CD4-positive, alpha-beta T cell (primary cell): ENCODE measurements at places on chromosomes 3 and 15.

DNA sequence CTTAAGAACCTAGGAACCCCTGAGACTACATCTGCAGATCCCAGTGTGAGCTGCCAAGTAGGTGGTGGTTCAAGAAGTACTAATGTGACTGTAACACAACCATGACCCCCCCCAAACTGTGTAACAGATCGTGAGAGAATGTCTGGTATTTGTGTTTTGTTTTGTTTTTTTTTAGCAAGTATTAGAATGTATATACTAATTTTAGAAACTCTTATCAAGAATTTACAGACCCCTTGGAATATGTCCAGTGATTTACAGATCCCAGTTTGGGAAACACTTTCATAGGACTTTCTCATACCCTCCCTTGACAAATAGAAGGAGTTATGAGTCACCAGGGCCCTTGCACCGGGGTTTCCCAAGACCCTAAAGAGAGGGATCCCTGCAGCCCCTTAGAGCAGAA lies 79.8 kb downstream of the SEMA5B start:
- no peak for DNase-seq

- DNase-seq, result no peak
These were observed 268.0 kb upstream of the ARHGEF26 start for GRCh38 chr3:153853163-153853562.

DNA sequence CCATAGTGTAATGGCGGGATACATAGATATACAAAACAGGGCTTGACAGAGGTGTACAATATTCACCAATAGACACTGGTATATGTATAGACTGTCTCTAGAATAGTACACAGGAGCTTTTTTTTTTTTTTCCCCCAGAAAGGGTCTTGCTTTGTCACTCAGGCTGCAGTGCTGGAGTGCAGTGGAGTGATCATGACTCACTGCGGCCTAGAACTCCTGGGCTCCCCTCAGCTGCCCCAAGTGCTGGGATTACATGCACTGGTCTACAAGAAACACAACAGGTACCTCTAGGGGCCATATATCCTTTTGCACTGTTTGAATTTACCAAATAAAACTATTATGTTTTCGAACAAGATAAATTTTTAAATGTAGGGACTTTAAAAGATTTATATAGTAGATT lies 12.3 kb downstream of the RHOA start:
- DNase-seq, result no peak

- no peak for DNase-seq
These were observed 661.6 kb downstream of the SI start for GRCh38 chr3:164416491-164417222.

- peak; percentile 16 for DNase-seq
These were observed 23.0 kb downstream of the HPS3 start for GRCh38 chr3:149152420-149152819.

DNA sequence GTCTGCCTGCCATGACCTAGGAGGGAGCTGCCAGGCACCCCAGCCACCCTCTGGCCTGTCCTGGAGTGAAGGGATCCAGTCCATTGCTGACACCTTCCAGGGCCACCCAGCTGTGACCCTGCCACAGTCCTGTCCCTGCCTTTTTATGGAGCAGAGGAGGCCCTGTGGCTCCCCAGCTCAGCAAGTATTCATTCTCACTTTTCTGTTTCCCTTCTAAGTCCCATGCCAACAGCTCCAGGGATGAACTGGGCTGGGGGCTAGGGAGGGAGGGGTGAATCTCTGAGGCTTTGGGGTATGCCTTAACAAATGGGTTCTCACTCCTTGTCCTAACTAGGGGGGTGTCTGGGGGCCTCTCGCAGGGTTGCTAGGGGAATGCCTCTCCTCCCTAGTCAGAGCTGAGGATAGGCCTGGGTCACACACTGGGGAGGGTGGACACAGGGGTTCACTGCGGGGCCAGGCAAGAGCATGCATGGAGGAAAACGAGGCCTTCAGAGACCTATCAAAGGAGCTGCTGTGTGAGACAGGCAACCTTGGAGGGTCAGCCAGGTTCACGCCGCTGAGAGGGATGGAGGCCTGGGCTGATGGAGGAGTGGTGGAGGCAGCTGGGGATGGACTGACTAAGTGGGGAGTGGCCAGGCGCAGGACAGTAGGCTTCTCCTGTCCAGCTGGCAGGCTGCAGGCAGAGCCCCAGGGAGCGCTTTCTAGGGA lies 31.8 kb downstream of the EPHB3 start:
- DNase-seq, result no peak

GRCh38 chr15:66927201-66928077 lies 138.0 kb upstream of the SMAD3 start:
- DNase-seq, result no peak

DNA sequence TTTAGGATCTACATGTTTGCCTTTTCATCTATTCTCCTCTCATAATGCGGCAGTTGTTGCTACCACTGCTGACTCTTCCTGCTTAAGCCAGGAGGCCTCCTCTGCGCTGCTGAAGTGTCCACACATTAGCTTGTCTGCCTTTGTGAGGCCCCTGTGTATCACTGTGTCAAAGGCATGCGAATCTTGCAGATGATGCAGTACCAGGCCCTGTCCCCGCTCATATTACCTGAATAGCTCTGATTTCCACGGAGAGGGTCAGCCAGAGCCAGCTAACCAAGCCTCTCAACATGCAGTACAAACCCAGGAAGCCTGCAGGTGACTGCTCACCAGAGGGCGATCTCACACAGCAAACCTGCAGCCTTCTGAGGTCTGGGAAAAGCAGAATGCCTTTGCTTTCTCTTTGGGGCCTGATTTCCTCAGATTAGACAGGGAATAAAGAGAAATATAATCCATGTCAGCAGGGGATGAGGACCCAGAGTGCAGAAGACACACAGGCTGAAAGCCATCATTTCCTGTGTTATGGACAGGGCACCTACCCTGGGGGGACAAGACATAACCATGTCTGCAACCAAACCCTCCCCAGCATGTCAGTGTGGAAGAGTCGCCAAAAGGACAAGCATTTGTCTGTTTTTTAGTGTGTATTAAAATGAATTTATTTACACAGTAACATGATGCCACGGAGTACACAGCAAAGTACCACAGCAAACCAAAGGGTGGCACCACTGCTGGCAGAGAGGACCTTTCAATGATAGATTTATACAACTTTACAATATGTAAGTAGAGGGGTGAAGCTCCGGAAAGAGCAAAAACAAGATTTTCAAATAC lies 36.8 kb upstream of the TSPAN3 start:
- peak; percentile 39 for DNase-seq

GRCh38 chr15:39613861-39614260 lies 33.0 kb downstream of the THBS1 start:
- DNase-seq, result no peak

- DNase-seq, result no peak
These were observed 55.3 kb downstream of the FAM43A start for GRCh38 chr3:194740859-194741491.

DNA sequence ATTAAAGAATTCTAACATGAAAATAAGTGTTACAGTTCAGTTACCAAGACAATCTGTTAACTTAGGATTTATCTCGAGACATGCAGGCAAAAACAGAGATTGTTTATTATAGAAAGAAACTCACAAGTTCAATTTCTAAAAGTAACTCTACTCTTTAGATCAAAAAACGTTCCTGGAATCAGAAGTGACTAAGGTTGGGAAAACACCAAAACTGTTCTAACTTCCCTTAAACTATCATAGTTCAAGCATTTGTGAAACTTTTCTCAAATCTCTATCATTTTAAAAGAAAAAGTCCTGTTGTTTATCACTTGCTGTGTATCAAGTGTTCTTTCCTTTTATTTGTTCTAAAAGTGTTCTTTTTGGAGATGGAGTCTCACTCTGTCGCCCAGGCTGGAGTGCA lies 8.7 kb downstream of the WDR82 start:
- no peak for DNase-seq

DNA sequence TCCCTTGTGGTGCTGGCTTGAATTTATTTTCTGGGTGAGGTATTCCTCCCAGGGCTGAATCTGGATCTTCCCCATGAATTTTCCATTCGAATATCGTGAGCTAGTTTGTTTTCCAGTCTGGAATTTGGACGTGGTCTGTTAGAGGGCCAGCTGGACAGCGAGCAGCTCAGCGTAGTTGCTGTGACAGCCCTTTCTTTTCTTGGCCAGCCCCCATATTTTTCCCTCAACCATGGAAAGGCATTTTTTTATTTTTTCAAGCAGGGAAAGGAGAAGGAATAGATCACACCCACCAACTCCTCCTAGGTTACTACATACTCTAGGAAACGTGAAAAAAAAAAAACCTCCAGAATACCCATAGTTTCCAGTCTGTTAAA lies 152.0 kb downstream of the KLHL25 start:
- DNase-seq, result no peak

GRCh38 chr3:188031121-188031520 lies 122.8 kb upstream of the LPP start:
- DNase-seq, result no peak

- DNase-seq, result peak; percentile 5
These were observed 193.9 kb downstream of the ZNF621 start for GRCh38 chr3:40718681-40719080.

GRCh38 chr3:115838786-115839185 lies 215.5 kb downstream of the GAP43 start:
- DNase-seq, result no peak

DNA sequence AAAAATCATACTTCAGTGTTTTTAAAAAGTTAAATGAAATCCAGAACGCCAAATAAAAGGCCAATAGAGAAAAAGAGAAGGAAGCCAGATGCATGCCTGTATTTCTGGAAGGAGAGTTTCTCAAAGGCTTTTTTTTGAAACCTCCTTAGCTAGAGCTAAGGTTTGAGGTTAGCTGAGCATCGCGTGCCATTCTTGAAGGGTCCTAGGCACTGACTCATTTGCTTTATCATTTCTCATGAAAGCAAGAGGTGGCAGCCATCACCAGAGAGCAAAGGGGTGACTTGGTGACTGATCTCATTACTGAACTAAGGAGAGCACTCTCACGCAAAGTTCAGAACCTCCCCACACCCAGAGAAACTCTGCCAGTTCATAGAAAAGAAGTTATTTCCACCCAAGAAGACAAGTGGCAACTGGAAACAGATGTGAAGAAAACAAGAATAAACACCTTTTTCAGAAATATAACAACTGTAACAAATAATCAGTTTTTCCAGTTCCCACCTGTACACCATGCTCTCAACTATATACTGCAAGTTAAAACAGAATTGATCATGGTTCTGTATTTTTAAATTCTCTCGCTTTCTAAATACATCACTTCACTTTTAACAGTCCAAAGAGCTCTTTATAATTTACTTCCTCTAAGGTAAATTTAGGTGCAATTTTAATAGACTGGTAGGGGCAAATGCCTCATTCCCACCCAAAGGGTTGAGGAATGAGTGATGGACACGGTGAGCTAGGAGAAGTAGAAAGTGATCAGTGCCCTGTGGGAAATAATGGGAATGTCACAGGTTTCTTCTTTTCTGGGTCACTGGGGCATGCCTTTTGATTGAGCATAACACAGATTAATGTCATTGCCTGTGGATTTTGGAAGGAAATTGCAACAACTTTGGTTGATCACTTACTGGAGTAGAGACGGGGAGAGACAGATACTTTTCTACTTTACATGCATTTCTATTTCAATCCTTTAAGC lies 24.7 kb downstream of the GPR15 start:
- peak; percentile 49 for DNase-seq

- DNase-seq, result no peak
These were observed 112.4 kb downstream of the CD47 start for GRCh38 chr3:107978131-107979055.

- DNase-seq, result no peak
These were observed 409.4 kb upstream of the PPP2R3A start for GRCh38 chr3:135556174-135556573.

DNA sequence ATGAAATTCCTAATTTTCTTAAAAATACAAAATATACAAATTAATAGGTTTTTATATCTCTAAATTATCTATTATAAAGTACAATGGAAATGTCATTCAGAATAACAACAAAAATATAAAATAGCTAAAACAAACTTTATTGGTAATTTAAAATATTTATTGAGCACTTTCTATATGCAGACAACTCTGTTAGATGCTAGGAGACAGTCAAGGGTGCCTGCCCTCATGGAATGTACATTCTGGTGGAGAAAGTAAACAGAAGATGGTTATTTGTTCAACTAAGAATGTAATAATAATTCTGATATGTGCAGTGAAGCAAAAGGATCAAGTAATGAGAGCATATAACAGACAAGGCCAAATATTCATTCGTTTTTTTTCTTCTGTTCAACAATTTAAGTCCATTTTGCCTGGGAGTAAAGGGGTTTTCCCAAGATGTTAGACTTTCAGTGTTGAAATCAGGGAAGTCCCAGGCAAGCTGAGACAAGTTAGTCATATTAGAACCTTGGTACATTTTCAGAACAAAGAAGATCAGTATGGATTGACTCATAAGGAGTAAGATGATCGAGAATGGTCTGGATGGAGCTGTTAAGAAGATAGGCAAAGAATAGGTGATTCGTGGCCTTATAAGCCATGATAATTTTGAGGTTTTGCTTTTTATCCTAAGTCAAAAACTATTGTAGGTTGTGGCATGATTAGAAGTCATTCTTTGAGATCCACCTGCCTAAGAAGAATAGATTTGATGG lies 150.2 kb upstream of the MLF1 start:
- no peak for DNase-seq

DNA sequence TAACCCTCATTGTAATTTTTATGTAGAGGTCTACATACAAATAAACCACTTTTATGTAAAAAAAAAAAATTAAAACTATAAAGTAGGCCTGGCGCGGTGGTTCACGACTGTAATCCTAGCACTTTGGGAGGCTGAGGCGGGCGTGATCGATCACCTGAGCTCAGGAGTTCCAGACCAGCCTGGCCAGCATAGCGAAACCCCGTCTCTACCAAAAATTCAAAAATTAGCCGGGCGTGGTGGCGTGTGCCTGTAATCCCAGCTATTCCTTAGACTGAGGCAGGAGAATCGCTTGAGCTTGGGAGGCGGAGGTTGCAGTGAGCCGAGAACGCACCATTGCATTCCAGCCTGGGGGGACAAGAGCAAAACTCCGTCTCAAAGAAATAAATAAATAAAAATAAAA lies 766 bp upstream of the SLC12A6 start:
- DNase-seq, result no peak

DNA sequence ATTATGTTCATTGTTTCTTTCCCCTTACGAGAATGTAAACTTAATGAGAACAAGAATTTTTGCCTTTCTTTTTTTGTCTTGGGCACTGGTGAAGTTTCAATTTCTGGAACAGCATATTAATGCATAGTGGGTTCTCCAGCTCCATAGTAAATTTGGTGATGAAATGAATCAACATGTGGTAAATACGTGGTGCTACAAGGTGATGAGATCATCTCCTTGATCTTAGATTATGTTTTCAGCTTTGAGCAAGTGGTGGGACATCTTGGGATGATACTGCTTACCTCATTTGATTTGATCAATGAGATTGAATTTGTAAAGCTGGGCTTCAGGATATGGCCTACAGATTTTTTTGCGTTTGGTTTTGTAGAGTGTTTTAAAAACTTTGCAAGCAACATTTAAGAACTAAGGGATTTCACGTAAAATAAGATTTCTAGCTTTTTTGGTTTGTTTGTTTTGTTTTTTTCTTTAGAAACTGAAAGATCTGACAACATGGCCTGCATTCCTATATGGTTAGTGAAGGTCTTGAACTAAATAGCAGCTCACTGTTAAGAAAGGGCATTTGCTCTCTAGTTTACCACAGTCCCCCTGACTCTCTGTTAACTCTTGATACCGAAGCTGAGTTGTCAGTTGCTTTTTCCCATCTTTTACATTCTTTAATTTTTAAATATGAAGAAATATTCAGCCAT lies 45.6 kb downstream of the FNDC3B start:
- no peak for DNase-seq

GRCh38 chr3:46998121-46998851 lies 18.8 kb downstream of the NBEAL2 start:
- DNase-seq, result peak; percentile 73

GRCh38 chr3:197253238-197253947 lies 45.0 kb downstream of the DLG1 start:
- no peak for DNase-seq
